ENCODE measurements at places on chromosomes 4 and X.

- DNase-seq, result no peak
Observed at GRCh38 chr4:141432000-141432712, 204.2 kb upstream of the IL15 start.

GRCh38 chrX:133254666-133255065 is 36.5 kb upstream of the TFDP3 start:
- DNase-seq, result no peak

DNA sequence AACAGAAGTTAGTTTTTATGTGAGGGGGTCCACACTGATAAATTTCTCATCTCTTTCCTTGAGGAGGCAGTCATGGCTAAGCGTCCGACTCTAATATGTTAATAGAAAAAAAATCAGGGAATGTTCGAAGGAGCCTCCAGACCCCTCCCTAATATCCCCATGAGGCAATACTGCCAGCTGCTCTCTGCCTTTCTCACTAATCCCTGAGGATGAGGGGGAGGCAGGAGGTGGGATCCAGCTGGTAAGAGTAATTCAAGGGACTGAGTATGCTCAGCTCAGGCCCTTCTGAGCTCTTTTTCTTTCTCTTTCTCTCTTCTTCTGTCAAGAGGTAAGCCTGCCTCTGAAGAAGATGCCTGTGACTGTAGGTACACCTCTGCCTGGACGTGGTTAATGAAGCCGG is 51.7 kb downstream of the PIR start:
- no peak for DNase-seq

DNA sequence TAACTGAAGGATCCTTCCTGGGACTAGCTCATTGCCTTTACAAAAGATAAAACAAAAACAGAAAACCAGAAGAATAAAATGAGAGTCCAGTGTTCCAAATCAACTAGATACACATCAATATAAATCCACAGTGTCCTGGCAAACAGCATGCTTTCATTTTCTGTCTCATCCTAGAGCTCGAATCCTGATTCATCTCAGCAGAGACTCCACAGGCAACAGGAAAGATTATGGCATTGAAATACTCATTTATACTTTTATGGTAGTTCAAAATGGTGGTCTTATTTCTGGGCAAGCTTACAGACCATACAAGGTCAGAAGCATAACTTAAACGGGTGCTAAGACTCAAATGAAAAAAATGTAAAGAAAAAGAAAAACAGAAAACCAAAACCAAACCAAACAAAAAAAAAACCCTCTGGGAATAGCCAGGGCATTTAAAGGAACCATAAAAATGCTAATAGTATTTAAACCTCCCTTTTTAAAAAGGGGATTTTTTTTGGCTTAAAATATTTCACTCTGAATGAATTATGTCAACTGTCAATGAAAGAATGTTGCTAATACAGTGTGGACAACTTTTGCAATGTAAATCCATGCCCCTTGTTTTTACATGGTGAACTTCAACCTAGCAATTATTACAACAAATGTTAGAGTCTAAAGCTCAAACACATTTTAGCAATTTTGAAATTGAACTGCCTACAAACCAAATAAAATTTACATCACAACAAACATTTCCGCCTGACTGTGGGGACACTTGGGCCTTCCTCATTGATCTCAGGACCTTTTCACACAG is 57.9 kb downstream of the GPR101 start:
- no peak for DNase-seq

GRCh38 chrX:116031331-116031730 is 139.2 kb upstream of the AGTR2 start:
- DNase-seq, result no peak

GRCh38 chrX:71056867-71057266 is 11.3 kb downstream of the SNX12 start:
- no peak for DNase-seq

DNA sequence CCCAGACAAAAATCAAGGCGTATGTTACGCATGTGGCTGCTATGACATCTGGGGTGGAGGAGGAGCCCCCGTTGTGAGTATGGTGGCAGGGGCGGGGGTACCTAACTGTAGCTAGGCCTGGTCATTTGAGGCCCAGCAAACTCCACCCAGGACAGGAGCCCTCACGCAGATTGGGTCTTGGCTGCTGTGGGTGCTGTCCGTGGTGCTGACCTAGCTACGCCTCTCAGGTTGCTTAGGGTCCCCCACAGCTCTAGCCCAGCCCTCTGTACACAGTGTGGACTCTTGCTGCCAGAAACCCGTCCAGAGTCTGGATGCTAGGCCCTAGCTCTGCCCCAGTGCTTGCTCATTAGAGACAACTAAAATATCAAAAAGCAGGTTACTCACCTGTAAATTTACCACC is 146.7 kb upstream of the PSAPL1 start:
- no peak for DNase-seq

DNA sequence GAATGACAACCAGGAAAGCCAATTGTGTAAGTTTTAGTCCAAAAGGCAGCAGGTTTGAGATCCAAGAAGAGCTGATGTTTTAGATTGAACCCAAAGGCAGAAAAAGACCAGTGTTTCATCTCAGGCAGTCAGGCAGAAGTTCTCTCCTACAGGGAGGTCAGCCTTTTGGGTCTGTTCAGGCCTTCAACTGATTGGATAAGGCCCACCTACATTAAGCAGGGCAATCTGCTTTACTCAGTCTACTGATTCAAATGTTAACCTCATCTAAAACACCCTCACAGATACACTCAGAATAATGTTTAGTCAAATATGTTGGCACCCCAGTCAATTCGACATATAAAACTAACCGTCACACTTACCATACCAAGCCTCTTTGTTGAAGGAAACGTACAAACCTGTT is 134.2 kb upstream of the NEIL3 start:
- DNase-seq, result no peak

DNA sequence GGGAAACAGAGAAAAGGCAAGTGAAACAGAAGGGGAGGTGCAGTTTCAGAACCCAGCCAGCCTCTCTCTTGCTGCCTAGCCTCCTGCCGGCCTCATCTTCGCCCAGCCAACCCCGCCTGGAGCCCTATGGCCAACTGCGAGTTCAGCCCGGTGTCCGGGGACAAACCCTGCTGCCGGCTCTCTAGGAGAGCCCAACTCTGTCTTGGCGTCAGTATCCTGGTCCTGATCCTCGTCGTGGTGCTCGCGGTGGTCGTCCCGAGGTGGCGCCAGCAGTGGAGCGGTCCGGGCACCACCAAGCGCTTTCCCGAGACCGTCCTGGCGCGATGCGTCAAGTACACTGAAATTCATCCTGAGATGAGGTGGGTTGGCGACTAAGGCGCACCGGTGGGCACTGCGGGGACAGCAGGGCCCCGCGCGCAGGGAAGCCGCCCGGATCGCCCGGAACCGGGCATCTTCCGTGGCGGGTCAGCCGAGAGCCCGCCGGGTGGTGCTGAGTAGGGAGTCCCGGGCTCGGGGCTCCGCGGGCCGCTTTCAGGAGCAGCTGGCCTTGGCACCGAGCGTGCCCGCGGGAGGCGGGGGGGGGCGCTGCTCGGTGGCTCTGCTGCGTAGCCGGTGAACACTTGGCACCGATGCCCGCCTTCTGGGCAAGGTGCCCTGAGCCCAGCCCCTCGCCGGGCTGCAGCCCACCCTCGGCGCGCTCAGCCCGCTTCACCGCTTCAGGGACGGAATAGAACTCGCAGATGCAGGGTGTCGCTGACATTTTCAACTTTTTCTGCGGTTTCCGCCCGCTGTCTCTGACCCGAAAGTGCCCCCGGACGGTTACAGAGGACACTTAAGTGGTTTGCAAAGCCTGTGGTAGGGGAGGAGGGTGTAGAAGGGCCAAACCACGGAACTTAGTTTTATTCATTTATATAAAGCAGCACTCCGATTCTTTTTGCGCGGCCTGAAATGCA is at the start of gene CD38:
Gene CD38, plus strand, starts transcription at position 40 of the 953 bp plus-strand sequence. Its CDS starts 87 bp downstream, at position 127.
- no peak for DNase-seq

DNA sequence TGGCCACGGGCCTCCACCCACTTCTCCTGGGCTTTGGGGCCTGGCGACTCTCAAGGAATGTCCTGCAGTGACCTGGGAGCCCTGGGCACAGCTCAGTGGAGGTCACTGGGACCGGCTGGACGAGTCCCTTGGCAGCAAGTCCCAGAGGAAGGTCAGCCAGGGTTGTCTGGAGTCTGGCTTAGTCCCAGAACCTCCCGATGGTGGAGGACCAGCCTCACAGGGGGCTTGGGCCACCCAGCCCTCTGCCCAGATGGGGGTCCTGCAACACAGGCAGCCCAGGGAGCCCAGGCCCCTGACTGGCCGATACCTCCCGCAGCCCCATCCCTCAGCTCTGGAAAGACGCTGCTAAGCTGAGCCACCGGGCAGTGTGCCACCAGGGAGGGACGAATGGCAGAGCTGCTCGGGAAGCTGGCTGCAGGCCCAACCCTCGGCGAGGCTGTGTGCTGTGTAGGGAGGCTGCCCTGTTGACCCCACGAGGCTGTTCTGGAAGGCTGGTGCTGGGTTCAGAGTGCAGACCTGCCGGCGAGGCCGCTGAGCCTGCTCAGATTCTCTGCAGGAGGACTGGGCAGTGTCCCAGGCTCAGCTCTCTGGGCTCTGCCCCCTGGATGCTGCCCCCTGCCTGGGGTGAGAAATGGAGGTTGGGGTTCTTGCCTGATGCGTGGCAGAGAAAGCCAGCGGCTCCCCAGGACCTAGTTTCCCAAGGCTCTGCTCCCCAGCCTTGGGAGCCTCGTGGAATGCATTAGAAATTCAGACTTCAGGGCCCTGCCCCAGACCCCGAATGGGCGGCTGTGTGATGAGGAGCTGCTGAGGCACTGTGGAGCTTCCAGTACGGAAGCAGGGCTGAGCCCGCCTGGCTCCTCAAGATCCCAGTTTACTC is 61.7 kb downstream of the ADRA2C start:
- DNase-seq, result no peak

DNA sequence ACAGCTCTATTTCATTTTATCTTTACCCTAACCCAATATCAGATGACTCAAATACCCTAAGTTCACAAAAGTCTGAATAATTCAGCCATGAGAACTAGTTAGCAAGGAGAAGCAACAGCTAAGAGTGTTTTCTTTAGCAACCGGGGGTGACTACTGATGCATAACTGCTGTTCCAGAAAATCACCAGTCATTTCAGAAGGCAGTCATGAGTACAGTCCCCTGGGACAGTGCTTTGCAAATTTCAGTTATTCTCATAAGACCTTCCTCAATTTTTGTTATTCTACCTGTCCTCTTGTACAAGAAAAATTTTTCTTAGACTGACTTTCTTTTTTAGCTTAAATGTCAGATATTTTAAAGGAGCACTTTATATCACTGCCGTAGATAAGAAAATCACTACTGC is 16.4 kb downstream of the BANK1 start:
- DNase-seq, result no peak

DNA sequence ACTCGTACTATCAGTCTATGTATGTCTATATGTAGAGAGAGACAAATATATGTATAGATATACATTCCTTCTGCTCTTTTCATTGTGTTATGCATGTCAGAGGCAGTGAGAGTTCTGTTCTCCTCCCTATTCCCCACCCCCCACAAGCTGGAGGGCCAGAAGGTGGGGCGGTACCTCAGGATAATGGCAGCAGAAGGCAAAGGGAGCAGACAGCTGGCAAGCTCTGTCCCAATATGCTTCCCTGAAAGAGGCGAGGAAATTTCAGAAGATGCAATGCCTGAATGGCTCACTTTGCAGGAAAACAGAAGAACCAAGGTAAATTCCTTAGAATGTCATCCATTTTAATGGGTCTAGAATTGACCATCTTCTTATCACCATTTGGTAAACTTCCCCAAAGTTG is 114.4 kb downstream of the NAA11 start:
- DNase-seq, result no peak

GRCh38 chrX:131745942-131746489 is 202.1 kb downstream of the OR13H1 start:
- no peak for DNase-seq

- DNase-seq, result no peak
Observed at GRCh38 chrX:82675104-82675503, 833.0 kb upstream of the POU3F4 start.

- DNase-seq, result no peak
Observed at GRCh38 chr4:73869130-73870055, at the start of gene CXCL1. TSS of gene CXCL1 (plus strand) at chr4:73869393. CDS start at chr4:73869471, 78 bp downstream.

DNA sequence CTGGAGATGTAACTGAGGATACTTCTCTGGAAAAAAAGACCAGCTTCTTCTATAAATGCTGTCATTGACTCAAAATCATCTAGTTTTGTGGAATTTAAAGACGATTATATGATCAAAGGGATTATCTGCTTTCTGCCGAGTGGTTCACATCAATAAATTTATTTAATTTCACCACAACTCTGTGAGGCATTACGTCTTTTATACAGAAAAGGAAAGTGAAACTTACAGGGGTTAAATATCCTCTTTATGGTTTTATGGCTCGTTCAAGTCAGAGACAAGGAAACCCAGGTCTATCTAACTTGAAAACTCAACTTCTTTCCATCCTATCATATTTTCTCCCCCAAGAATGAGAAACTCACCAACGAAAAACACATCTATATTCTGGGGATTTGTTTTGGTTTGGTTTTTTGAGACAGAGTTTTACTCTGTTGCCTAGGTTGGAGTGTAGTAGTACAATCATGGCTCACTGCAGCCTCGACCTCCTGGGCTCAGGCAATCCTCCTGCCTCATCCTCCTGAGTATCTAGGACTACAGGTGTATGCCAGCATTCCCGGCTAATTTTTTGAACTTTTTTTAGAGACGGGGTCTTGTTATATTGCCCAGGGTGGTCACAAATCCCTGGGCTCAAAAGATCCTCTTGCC is 377.9 kb upstream of the EMCN start:
- no peak for DNase-seq

DNA sequence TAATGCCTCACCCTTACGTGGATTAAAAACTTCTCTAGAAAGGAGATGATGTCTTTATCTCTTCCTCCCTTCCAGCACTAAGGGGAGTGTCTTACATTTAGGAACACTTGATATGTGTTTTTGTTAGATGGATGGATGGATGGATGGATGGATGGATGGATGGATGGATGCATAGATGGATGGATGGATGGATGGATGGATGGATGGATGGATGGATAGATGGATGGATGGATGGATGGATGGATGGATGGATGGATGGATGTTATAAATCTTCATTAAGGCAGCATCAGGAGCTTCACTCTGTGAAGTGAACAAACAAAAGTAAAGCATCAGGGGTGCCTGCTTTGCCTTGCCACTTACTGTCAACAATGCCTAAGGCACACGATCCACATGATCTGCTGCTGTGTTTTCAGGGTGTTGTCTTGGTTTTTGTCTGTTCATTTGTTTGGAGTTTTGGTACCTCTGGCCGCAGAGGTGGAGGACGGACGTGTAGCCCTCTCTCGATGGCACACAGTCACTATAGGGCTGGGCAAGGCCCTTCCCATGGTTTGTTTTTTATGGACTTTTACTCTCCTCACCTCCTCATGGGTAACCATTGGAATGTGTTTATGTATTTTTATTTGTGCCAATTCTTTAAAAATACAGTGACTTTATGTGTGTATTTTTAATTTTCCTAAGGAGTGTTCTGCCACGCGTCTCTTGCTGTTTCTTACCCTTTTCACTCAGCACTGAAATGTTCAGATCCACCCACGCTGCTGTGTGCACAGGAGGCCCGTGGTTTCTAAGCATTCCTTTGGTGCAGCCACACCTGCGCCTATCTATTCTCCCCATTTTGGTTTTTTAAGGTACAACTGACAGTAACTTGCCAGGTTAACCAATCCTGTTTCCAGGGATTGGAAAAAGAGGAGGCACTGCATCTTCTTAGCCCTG is 91.8 kb upstream of the ENPP6 start:
- no peak for DNase-seq
